ENCODE measurements at places on chromosomes 2 and 18.

DNA sequence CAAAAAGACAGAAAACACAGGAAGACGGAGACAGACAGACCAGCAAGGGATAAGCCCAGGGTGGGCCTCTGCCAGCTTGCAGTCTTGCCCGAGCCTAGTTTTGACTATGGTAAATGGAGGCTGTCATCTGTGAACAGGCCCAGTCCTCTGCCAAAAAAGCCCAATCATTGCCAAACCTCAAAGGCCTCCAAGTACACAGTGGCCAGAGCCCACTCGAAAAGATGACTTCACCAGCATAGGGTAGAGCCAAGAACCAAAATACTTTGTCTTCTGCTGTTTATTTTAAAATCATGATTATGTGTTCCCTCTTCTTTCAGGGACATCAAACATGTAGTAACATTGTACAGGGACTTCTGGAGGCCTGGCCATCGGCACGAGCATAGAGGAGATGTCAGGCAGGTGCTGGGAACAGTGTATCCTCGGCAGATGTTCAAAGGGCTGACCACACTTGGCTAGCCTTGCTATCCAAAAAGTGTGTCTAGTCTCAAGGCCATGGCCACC, 66.0 kb downstream of the TTC32 start:
- no peak for DNase-seq

GRCh38 chr2:153479573-153479972, 1.0 kb upstream of the RPRM start:
- DNase-seq: no peak

DNA sequence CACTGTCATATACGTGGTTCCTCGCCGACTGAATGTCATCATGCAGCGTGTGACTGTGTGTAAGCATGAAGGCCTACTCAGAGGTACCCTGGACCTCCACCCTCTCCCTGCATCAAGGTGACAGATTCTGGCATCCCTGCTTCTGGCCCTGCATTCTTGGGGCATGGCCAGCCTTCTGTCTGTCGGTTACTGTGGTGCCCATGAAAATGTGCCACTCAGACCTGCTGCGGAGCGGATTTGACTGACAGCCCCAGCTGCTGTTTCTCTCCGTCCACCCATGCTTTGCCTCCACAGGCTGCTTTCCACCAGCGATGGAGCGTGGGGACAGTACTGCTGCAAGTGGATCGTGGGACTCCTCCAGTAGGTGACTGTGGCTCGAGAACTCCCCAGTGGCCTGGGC, 9.6 kb downstream of the TMEM177 start:
- no peak for DNase-seq

GRCh38 chr2:98346311-98347236, at the start of gene CNGA3:
Gene CNGA3 (plus strand): TSS chr2:98346456. CDS start chr2:98369976, 23,520 bp downstream.
- DNase-seq: no peak

DNA sequence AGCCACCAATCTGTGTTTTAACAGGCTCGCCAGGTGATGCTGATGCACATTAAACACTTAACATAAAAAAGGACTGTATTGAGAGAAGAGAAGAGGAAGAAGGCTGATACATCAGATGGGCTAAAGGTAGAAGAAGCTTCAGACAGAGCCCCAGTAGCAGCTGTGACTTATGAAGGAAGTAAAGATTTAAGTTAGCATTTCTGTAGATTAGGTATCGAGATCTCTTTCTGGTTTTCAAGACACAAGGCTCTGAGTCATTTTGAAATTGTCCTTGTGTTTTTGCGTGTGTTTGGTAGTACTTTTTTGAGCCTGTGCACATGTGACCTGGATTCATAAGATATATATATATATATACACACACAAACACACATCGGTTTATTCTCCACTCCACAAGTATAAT, 40.6 kb upstream of the GCFC2 start:
- DNase-seq: no peak

GRCh38 chr2:9076210-9076609, 72.7 kb upstream of the MBOAT2 start:
- DNase-seq: no peak

GRCh38 chr18:73981796-73982195, 165.8 kb downstream of the FBXO15 start:
- no peak for DNase-seq

DNA sequence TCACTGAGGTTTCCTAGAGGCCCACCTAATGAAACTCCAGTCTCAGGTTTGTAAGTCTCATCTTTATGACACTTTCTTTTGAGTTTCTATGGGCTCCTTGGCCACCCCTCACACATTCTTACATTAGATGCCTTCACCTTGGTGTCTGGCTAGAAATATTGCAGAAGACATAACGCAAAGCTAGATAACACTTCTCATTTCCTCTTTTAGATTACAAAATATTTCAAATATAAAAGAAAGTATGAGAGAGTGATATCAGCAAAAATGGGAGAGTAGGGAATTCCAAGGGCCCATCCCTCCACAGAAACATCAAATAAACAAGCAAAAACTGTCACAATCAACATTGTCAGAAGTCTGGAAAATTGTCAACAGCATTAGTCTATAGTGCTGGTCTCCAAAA, 43.3 kb upstream of the ZCCHC2 start:
- DNase-seq: no peak

DNA sequence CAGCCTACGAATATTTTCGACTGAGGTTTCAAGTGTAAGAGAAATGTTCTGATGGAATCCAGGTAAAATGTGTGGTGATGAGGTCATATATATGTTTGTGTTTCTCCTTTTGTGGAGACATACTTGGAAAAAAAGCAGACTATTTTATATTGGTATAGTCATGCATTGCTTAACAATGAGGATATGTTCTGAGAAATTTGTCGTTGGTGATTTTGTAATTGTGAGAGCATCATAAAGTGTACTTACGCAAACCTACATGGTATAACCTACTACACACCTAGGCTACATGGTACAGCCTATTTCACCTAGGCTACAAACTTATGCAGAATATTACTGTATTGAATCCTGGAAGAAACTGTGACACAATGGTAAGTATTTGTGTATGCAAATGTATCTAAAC, 1849.9 kb upstream of the CELF4 start:
- DNase-seq: no peak

DNA sequence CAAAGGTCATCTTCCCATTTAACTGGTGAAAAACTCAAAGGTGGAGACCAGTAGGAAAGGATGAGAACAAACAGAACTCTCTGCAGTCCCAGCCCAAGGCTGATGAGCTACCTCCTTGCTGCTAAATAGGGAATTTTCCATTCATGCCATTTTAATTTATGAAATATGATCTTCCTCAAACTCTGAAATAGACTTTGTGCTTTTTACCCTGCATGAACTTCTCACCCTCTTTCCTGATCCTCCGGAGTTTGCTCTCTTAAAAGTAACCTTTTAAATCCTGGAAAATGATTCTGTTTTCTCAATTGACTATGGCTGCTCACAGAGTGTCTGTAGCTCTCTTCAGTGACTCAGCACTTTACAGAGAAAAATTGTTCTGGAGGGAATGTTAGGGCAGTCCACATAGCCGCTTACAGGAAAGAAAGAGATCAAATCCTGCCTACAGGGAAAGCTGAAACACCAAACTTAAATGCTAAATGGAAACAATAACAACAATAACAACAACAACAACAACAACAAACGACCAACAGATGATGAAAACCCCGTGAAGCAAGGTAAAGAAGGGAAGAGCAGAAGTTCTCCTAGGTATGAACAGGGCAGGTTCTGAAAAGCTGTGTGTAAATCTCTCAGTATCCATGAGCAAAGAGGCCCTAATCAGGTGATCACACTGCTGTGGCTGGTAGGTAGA, 79.8 kb upstream of the SESTD1 start:
- no peak for DNase-seq

Measured in T47D (cell line).